DMS79 treated with DMSO at 0.1 percent for 48 hours (cell line): ENCODE measurements at places on chromosomes 2 and 18.
A peak's percentile ranks its signal among the peaks of the same experiment; 100 is the strongest.

DNA sequence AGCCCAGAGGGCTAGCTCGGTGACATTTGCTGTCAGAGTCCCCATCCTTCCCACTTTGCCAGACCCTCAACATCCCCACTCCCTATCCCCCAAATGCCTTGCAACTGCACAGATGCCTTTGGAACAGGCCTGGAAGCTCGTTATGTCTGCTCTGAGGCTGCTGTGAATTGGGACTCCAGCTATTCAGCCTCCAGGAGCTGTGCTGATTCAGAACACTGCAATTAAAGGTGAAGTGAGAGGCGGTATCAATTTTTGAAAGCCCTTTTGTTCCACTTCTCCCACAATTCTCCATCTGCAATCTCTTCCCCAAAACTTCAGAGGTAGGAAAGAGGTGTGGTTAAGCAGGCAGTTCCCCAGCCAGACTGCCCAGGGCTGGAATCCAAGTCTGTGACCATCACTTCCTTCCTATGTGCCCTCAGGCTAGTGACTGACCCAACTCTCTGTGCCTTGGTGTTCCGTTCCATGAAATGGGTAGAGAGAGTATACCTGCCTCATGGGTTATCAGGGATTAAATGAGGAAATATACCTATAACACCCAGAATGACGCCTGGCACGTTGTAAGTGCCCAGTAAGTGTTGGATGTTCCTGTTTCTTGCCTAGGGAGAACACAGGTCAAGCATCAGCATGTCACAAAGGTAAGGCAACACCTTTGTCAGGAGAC, 17.5 kb downstream of the NOSTRIN start:
- DNase-seq: no peak

DNA sequence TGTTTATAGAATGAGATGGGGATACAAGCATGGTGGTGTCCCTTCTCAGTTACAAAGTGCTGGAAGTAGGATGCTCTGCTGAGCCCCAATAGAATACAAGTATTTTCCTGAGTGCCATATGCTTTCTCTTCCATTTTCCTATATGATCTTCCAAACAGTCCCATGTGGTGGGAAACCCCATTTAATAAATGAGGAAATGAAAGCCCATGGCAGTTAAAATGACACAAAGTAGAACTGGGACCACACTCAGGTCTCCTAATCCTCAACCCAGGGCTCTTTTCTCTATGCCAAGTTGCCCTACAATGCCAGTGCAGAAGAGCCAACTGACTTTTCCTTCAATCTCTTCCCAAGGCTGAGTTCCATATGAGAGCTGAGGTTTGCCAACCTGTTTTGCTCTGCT, 210.2 kb upstream of the FBXO11 start:
- no peak for DNase-seq

DNA sequence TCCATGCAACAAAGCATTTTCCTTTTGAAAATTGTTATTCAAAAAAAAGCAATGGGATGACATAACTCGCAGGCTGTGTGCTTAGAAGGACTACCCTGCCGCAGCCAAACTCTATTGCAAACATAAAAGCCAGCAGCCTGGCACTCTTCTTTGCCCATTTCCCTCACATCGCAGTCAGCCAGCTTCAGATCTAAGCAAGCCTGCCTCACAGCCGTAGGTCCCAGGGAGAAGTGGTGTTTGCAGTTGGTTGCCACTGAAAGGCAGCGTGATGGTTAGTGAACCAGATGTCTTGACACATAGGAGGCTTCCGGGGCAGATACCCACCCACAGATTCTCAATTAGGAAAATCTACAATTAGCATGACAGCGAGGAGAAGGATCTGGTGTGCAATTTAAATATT, 655.2 kb downstream of the RNF144A start:
- no peak for DNase-seq

DNA sequence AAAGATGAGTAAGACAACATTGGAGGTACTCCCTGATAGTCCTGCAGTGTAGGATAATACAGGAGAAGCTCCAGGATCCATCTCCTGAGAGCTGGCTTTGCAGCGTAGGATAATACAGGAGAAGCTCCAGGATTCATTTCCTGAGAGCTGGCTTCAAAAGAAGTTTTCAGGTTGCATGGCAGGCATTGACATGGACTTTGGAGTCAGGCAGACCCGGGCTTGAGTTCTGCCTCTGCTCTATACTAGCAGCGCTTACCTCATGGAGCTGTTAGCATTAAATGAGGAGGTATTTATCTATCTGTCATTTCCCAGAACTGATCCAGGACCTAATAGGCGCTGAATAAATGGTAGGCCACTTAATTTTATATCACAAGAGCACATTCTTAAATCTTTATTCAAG, 97.8 kb downstream of the FMNL2 start:
- no peak for DNase-seq

DNA sequence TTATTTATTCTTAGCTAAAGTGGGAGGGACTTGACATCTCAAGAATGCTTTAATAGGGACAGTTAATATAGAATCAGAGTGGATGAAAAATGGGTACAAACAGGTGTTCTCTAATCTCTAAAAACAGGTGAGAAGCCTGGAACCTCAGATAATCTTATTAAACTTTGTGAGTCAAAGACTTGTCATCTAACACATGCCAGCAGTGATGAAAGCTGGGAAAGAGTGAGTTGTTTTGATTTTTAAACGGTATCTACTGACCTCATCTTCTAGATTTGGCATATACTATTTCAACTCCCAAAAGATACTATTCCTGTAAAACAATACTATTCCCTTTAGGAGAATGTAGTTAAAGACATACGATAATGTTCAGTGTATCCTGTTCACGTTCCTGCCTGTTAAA, 103.4 kb downstream of the CCDC141 start:
- DNase-seq: no peak

DNA sequence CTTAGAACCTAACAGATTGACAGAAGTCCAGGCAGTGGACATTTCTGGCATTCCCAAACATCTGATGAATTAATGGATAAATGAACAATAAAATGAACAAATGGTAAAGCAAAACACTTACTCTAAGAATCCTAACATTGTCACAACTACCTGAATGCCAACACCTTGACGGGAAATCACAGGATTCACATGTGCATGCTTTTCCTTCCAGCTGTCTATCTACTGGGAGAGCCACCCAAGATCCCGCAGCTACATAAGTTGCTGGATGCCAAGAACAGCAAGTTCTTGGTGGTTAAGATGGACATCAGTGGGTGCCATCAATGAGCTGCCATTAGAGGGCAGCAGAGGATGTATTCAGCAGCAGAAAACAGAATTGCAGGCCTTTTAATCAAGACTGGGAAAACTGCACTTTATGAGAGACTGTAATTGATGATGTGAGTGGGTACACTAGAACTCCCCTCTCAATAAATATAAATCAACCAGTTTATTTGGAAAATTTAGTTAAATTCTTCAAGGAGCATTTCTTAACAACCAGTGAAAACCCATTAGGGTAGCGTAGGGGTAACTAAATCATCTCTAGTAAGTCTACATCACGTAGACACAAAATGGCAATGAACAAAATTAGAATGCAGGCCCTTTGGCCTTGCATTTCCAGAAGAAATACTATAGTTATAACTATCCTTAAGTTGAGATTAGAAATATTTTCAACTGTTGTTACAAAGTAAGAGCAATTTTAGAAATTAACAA, 45.6 kb downstream of the SESTD1 start:
- peak; percentile 36 for DNase-seq

DNA sequence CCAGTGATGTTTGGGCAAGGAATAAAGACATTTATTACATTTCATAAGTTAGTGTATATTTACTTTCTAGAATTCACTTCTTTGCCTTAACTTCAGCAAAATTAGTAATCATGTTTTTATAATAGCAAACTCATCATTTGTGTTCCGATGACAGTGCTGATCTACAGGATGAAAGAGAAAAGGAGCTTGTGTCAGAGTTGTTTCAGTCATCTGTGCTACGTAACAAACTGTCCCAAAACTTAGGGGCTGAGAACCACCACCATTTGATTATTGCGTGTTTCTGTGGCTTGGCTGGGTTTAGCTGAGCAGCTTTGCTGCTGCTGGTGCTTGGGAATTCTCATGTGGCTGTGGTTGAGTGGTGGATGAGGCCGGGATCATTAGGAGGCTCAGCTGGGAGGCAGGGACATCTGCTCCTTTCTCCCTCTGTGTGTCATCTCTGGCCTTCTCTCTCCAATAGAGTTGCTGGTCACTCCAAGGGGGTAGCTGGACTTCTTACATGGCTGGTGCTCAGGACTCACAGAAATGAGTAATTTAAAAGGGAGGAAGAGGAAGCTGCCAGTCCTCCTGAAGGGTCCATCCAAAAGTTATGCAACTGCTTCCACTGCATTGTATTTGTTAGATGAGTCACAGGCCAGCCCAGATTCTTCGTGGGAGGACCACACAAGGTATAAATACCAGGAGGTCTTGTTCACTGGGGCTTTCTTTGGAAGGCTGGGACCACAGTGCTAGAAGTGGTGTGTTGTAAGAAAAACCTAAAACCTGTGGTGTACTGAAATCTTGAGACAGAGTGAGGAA, 43.4 kb upstream of the HAAO start:
- DNase-seq: no peak

DNA sequence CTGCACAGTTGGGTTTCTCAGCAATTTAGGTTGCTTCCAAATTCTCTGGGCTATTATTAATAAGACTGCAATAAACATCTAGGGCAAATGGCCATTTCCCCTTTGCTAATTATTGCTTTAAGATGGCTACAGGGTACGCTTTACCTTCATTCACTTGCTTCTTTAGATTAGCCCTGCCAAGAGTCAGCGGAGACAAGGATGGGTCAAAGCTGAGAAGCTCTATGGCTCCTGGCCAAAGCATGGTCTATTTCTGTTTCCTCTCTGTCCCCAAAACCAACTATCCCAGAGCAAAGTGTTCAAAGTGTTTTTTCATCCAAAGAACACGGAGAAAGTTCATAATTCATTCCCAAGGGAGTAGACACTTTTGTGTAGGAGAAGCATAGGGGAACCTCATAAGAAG, 75.2 kb upstream of the NFU1 start:
- DNase-seq: no peak

DNA sequence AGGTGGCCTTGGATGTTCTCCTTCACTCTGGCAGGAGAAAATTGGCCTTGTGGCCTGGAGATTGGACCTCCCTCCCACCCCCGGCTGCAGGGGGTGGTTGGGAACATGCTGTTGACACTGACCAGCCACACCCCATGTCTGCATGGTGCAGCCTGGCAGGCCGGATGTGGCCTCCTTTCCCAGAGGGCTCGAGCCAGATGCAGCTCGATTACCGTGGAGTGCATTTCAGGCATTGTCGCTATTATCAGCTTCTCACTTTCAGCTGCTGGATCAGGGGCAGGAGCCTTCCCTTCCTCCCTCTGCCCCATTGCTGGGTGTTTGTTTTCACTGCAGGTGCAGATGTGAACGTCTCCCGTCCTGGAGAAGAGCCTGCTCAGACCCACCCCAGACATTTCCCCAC, 211.0 kb upstream of the SIX2 start:
- no peak for DNase-seq

GRCh38 chr2:11169333-11169732, 14.1 kb downstream of the SLC66A3 start:
- DNase-seq: no peak

DNA sequence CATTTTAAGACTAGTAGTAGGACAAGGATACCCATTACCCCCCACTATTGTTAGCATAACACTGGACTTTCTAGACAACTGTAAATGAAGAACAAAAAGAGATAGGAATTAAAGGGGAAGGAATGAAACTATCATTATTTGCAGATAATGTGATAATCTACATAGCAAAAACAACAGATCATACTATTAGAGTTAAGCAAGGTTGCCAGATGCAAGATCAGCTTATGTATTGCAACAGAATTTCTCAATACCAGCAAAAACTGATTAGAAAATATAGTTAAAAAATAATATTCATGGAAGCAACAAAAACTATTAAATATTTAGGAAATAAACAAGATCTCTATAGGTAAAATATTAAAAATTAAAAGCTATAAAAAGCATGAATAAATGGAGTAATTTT, 194.4 kb upstream of the SPRED2 start:
- DNase-seq: no peak

- DNase-seq: no peak
Measured at GRCh38 chr18:37864122-37864521, 298.5 kb upstream of the CELF4 start.

DNA sequence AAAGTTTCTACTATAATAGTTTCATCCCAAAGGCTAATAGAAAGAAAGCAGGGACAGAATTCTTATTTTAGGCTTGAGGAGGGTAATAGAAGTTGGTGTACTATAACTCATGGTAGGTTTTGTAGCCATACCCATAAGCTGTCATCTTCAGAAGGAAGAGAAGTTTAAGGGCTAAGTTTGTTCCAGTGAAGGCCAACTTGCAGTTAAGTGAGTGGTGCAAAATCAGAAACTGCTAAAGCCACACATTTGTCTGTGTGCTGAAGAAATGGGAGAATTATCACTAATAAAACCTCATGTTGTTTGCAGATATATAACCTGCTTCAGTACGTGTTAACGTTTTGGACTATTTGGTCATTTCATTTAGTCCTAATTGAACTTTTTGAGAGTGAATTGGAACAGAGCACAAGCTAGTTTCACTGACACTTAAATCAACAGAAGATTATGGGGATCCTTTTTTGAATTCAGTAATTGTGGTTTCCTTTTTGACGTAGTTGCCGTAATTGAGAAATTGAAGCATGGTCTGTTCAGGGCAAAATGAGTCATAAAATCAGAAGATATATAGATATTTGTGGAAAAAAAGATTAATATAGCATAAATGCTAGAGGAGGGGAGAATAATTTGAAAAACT, 69.1 kb downstream of the PHLPP1 start:
- no peak for DNase-seq

DNA sequence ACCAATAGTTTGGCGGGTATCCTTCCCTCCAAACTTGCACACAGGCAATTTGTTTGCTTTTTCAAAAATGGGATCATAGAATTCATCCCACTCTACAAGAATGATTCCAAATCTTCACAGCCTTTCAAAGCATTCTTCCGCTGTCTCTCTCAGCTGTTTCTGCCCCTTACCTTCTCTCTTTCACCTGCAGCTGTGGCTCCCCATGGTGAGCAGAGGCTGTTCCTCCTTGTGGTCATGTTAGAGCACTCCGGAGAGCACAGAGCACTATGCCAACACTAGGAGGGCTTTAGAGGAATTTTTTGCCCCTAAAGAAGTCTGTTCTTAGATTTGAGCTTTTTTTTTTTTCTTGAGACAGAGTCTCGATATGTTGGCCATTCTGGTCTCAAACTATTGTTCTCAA, 30.4 kb downstream of the MTHFD2 start:
- no peak for DNase-seq

DNA sequence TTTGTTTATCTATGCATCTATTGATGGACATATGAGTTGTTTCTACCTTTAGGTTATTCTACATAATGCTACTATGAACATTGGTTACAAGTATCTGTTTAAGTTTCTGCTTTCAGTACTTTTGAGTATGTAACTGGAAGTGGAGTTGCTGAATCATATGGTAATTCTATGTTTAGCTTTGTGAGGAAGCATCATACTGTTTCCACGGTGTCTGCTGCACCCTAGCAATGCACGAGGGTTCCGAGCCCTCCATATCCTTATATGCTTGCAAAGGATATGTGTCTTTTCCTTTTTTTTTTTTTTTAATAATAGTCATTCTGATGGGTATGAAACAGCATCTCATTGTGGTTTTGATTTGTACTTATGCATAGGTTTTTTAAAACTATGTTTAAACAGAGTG, 83.7 kb downstream of the FMNL2 start:
- no peak for DNase-seq

- DNase-seq: no peak
Measured at GRCh38 chr2:169540146-169540545, 30.6 kb downstream of the KLHL41 start.
